ENCODE measurements at places on chromosomes 6 and 20.

DNA sequence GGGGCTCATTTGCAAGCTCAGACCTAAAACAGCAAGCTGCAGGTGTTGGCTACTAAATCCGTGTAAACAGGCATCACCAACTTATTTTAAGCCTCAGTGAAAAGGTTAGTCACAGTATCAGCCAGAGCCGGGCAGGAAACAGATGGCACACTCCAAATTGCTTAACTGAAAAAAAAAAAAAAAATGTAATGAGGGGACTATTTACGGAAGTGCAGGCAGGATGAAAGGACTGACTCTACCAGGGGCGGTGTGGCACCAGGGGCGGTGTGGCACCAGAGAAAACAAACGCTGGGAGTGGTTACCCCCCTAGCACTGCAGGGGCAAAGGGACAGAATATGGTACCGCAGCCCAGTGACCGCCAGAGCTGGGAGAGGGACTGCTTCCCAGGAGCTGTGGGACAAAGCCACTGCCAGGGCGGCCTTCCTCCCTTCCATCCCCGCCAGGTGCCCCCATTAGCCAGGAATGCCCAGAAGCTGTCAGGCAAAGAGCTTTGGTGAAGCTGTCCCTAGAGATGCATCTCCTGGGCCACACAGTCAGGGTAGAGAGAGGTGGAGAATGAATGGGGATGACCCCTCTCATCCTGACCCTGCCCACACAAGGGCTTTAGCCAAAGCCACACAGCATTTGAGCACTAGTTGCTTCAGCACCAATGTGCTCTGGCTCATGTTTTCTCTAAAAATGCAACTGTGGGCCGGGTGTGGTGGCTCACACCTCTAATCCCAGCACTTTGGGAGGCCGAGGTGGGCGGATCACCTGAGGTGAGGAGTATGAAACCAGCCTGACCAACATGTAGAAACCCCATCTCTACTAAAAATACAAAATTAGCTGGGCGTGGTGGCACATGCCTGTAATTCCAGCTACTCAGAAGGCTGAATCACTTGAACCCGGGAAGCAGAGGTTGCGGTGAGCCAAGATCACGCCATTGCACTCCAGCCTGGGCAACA lies 39.6 kb upstream of the GFOD1 start:
- DNase-seq = no peak

- DNase-seq = no peak
These were observed 58.4 kb downstream of the ANKEF1 start for GRCh38 chr20:10093087-10093591.

- DNase-seq = no peak
These were observed 637 bp downstream of the TRPC4AP start for GRCh38 chr20:35091816-35092523.

DNA sequence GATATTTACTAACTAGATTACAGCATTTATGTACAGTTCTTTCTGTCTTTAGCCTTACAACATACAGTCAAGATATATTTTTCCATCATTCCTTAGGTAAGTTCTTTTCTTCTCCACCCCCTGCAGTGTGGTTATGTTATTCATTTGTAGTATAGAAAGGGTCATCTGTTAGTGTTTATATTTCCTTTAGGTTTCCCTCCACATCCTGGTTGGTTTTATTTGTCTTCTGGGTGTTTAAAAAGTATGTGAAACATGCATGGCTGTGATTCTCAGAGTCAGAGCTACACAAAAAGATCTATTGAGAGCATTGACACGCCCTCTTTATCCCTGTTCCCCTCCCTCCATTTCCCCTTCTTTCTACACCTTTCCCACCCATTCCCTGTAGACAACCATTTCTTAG lies 20.1 kb downstream of the DHX35 start:
- no peak for DNase-seq

DNA sequence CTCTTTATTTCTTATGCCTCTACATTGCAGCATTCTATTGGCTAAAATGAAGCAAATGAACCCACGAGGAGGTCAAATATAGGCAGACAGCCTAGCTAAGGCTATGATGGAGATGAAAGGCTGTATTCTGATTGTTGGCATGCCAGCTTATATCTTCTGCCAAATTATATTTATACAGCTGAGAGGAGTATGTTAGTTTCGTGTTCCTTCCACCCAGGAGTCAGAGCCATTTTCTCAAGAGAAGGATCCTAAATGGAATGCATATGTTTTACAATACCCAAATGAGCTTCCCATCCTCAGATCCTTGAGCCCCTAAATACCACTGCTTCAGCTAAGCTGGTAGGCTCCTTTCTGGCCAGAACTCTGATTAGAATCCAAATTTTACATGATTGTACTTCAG lies 178.4 kb upstream of the HDDC2 start:
- no peak for DNase-seq

GRCh38 chr6:63236398-63236817 lies 25.1 kb downstream of the FKBP1C start:
- no peak for DNase-seq

DNA sequence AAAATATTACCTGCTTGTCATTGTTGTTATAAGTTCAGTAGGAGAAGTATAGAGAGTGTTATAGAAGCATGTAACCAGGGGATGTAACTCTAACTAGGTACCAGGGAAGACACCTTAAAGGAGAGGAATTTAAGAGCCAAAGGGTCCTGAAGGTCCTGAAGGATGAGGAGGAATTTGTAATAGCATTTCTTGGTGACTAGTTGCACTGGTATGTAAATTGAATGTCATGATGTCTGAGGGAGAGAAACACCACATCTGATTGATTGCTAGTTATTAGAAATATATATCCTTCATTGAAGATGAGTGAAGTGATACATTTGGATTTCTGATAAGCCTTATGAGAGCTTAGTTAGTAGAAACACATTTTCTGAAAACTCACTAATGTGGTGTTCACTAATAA lies 643.8 kb downstream of the RFPL4B start:
- no peak for DNase-seq

- DNase-seq = no peak
These were observed 471.0 kb downstream of the COL12A1 start for GRCh38 chr6:74734901-74735300.

DNA sequence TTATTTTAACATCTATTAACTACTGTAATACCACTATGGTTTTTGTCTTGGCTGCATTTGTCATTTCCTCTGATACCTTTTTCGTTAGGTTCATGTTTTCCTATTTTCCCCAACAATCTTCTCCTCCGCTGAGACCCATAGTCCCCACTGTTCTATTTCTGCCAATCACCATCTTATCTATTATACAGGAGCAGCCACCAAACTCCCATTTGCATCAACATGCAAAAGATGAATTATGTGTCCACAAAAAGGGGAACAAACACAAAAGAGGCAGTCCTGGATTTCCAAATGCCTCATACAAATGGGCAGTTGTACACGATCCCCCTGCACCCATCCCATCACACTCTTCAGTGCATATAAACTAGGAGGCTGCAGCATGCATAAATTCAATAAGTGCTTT lies 121.7 kb upstream of the MYLIP start:
- no peak for DNase-seq

DNA sequence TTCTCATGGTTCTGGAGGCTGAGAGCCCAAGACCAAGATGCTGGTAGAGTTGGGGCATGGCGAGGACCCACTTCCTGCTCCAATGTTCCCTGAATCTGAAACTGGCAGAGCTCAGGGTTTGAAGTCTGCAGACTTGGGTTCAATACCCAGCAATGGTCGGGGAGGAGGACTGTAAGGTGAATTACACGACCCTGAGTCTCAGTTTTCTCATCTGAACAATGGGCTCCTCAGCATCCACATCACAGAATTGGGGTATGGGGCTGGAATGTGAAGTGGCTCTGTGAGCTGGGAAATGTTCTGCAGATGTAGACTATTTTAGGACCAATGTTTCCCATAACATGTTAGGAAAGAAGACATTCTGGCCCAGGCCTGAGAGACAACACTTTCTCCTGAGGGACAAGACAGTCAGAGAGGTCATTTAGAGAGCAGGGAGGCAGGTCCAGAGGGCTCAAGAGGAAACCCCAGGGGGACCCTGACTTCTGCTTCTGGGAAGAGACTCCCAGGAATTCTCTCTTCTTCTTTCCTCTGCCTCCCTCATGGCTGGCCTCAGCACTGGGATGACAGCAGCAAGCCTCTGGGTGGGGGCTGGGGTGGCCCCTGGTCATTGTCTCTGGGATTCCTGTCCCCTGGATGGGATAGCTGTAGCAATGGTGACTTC lies 141.3 kb upstream of the PMEPA1 start:
- no peak for DNase-seq

DNA sequence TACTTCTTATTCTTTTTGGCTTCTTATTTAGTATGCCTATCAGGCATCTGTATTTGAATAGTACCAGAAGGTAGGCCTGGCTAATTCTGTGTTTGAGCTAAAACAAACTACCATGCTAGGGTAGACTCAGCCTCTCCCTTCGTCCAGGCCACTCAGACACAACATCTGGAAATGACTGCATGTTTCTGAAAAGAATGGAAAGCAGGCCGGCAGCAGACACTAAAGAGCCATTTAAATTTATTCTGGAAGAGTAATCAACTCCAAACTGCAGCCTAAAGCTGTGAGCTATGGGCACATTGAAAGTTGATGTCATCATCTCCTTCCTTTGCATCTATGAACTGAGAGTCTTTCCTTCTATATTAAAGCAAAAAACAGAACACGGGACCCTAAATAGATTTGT lies 70.9 kb upstream of the SAMD5 start:
- no peak for DNase-seq

DNA sequence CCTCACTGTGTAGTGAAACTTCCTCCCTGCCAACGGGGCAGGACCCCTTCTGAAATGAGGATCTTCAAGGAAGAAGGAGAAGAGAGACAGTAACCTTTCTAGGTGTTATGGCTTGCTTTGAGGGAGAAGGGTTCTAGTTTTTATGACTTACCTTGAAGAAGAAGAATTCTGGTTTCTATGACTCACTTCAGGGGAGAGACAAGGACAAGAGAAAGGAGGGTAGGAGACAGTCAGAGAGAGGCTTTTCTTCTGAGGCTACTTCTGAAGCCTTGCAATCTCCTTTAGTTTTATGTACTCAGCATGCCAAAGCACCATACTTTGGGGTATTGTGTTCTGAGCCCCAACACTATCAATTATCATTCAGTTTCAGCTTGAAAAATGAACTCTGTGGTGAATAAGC lies 25.8 kb upstream of the IBTK start:
- no peak for DNase-seq

GRCh38 chr6:151286214-151286613 lies 46.4 kb downstream of the AKAP12 start:
- DNase-seq = no peak

- no peak for DNase-seq
These were observed 301.2 kb downstream of the PLCB1 start for GRCh38 chr20:8433291-8433690.

DNA sequence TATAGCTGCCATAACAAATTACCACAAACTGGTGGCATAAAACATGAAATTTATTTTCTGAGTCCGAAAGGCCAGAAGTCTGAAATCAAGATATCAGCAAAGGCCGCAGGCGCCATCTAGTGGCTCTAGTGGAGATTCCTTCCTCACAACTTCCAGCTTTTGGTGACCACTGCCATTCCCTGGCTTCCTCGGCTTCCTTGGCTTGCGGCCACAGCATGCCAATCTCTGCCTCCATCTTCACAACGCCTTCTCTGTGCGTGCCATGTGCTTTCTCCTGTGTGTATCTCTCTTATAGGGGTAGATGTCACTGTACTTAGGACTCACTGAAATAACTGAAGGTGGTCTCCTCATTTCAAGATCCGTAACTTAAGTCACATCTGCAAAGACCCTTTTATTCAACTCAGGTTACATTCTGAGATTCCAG lies 5.4 kb upstream of the PLAGL1 start:
- peak; percentile 53 for DNase-seq

DNA sequence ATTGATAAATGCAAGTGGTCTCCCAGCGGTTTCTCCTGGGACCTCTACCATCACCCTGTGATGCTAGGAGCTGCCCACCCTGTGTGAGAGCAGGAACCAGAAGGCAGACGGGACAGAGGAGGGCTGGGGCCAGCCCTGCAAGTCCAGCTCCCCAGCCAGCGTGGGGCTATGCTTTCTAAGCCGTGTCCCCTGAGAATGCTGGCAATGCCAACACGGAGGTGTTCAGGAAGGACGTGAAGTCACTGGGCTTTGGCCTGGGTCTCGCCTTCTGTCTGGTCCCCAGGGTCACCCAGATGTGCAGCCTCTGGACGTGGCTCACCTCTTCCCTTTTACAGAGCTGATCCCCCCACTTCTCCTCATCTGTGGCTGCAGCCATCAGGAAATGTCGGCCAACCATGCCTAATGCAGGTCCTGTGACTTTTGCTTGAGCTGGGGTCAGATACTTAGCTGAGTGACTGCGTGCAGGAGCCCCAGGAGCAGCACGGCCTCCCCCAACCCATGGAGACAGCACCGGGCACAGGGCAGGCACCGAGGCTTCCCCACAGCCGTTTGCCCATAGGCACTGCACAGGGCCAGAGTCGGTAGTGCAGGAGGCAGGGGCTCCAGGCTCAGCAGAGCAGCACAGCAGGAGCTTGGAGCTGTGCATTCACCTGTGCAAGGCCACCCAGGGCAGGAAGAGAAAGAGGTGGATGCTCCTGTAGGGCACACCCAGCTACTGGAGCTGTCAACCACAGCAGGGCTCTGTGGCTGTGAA lies 66.2 kb downstream of the GNAS-AS1 start:
- no peak for DNase-seq

GRCh38 chr20:25544311-25544710 lies 41.0 kb downstream of the NINL start:
- DNase-seq = no peak

DNA sequence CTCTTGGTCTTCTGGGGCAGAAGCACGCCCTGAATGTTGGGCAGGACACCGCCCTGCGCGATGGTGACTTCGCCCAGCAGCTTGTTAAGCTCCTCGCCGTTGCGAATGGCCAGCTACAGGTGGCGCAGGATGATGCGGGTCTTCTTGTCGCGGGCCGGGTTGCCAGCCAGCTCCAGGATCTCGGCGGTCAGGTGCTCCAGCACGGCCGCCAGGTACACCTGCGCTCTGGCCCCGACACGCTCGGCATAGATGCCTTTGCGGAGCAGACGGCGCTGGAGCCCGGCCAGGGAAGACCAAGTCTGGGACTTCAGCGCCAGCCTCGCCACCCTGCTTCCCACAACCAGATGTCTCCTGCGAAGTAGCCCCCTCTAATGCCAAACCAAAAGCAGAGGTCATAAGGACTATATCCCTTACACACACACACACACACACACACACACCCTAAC lies 8.0 kb upstream of the SLC17A3 start:
- DNase-seq = peak; percentile 0

GRCh38 chr20:1804554-1804956 lies 90.7 kb upstream of the SIRPA start:
- DNase-seq = no peak

DNA sequence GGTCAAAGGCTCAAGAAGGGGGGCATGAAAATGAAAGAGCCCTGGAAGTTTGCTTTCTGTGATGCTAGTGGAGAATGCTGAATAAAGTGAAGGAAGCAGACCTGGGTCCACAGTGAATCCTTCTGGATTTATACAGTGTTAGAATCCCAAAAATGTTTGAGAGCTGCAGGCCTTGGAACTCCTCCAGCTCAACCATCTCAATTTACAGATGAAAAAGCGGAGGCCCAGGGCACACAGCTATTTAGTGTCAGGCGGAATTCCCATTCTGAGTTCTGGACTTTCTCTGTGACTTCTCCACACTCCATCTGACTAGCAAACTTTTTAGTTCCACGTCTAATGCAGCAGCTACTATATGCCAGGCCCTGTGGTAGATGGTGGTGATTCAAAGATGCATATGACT lies 1.5 kb upstream of the PRSS35 start:
- DNase-seq = no peak

- DNase-seq = no peak
These were observed 75.8 kb upstream of the LY86 start for GRCh38 chr6:6512711-6513110.

GRCh38 chr6:22437665-22438064 lies 131.7 kb upstream of the HDGFL1 start:
- DNase-seq = no peak

Measured in activated naive CD4-positive, alpha-beta T cell (primary cell).